ENCODE measurements at places on chromosomes 1 and 21.

- no peak for DNase-seq
Measured at GRCh38 chr1:85544689-85545215, 35.8 kb upstream of the CCN1 start.

DNA sequence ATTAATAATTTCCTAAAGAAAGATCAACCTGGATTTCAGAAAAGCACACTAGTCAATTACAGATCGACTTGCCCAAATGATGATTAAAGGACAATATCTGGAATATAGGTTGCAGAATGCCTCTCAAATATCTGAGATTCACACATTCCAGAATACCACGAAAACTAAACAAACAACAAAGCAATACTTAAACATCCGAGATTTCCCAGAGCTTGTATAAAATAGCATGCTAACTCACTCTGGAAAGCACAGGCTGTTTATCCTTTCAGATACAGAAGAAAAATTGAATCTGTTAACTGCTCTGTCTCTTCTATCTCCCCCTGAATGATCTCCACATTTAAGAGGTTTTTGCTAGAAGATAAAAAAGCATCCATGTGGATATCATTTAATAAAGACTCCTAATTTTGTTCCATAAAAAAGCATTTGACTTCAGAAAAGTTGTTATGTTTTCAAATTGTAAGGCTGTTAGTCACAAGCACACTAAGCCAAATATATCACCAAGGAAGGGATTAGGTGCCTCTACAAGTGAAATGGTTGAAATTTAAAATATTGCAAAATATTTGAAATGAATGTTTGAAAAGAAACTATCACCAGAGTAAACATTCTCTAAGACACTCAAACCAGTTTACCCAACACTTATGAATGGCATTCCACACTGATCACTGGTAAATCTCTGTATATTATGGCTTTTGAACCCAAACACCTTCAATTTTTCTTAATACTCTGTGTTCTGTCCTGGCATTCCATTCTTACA lies 865.1 kb upstream of the ADAMTS5 start:
- DNase-seq: no peak

GRCh38 chr21:44010429-44010828 lies 1.7 kb upstream of the TRAPPC10 start:
- no peak for DNase-seq

- DNase-seq: no peak
Measured at GRCh38 chr1:2291577-2291976, 63.5 kb downstream of the SKI start.

- peak; percentile 68 for DNase-seq
Measured at GRCh38 chr1:43235451-43236121, 34.2 kb upstream of the TMEM125 start.

GRCh38 chr1:37553598-37553926 lies 531 bp downstream of the SNIP1 start:
- DNase-seq: no peak

DNA sequence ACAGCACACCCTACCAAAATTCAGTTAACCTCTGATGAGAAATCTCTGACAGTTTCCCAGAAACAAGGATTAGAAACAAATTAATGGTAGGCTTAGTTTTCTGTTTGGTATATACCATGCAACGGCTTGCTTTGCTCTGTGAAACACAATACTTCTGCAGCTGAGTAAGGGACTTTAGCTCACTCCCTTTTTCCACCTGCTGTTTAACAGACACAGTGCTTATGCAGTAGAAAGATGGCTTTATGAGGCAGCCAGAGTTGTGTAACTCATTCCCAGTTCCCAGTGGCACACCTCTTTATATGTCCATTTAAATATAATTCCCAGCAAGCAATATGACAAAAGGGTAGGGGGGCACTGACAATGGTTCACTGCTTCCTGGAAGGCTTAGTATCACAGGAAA lies 124.0 kb downstream of the PIGK start:
- no peak for DNase-seq

DNA sequence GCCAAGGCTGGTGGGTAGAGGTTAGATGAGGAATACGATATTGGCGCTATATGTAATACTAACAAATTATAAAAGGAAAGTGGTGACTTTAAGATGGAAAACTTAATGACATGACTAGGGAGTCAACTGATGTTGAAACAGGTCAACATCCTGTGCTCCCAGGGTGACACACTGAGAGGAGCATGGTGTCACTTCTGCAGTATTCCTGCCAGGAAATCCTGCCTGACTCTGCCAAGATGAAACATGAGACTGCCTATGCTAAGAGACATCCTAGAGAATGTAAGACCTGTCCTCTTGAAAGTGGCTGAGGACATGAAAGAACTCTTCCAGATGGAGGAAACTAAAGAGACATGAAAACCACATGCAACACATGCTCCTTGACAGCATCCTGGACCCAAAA lies 65.0 kb upstream of the KCND3 start:
- no peak for DNase-seq

DNA sequence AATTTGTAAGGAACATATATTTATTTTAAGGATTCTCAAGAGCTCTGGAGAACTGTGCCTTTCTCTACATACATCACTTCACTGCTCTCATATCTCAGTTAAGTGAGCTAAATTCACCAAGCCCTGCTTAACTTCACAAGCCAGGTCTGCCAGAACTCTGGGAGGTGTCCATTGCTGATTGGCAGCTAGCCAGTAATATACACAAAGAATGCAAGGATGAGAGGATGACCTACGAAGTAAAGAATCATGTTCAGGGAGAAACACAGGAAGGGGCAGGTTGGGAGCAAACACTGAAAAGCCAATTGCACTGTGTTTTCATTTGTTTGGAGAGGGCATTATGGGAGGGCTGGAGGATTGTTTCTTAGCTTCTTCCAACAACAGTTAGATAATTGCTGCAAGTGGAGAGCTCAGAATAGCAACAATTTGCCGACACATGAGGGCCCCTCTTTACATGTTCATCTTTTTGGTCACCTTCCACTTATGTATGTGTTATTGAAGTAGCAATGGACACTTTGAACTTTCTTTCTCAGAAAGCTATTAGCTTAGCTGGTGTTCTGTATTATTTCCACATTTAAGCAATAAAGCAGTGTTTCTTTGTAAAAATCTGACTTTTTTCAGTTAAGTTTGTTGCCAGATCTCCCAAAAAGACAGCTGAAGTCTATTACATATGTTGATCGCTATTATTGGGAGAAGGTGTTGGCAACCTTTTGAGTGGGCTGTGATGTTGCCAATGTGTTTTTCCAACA lies 254.8 kb downstream of the LTN1 start:
- no peak for DNase-seq

DNA sequence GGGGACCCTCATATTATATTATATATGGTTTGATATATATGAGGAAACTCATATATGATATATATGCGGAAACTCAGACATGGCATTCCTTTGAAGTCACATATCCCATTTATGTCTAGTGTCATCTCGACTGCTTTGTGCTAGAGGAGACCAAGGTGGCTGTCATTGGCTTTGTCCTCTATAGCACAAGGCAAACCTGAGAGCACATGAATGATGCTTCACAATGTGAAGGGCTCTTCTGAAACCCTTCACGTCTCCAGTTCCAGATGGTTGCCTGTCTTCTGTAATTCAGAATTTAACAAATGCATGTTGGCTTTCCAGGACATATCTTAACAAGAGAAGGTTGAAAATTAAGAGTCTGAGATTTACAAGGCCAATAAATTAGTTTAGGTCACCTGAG lies 303.6 kb downstream of the BARHL2 start:
- DNase-seq: no peak

- DNase-seq: no peak
Measured at GRCh38 chr1:75794382-75794781, 2.3 kb upstream of the MSH4 start.

DNA sequence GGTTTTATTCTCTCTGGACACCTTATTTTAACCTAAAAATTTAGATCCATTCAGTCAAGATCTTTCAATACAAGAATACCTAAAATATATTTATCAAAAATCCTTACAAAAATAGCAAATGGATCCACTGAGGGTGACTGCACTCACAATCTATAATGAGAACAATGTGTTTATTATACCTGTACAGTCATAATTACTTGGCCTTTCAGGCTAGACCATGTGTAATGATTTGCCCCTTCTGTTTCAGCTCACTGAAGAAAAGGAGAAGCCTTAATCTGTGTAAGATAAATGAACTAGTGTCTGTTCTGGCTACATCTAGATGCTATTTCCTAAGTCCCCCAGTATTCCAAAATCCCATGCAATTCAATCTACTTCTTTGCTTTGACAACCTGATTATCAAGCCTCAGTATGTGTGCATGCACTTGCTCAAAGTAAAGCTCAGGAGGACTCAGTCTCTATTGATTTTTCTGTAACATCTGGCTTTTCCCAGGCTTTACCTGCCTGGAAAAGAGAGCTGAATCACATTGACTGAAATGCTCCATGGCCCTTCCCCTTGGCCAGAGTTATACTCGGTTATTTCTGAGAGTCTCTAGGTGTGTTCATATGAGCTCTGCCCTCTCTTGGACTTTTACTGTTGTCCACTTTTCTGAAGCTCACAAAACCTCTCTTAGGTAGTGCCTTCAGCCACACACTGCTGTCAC lies 27.6 kb downstream of the CRP start:
- no peak for DNase-seq

DNA sequence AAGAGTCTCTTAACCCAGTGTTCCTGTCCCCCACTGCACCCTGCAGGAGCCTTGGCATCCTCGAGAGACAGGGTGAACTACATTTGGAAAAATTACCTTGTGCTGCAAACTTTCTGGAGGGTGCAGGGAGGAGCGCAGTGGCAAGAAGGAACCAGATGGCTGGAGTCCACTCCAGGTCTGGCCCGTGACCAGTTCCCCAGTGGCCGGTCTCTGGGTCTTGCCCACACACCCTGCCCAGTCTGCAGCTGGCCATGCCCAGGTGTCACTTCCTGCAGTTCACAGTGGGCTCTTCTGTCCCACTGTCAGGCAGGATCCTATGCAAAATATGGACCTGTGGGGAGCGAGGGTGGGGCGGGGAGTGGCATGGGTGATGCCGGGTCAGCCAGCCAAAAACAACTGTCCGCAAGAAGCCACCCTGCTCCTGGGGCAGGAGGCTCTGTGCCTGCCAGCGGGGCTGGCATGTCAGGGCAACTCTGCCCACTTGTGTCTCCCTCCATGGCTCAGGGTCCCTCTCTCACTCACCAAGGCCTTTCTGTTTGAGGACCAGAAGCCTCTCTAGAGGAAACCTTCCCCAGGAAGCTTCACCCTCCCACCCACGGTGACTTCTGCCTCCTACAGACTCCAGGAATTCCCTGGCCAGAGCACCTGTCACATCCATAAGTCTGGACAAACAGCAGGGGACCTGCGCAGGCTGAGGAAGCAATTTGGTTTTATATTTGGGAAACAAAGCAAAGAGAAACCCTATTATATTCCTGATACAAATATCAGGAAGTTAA lies 55.6 kb downstream of the KIF21B start:
- no peak for DNase-seq

GRCh38 chr1:172720339-172720738 lies 61.4 kb downstream of the FASLG start:
- no peak for DNase-seq

GRCh38 chr1:1627829-1628753 lies 3.9 kb upstream of the MMP23B start:
- DNase-seq: no peak

DNA sequence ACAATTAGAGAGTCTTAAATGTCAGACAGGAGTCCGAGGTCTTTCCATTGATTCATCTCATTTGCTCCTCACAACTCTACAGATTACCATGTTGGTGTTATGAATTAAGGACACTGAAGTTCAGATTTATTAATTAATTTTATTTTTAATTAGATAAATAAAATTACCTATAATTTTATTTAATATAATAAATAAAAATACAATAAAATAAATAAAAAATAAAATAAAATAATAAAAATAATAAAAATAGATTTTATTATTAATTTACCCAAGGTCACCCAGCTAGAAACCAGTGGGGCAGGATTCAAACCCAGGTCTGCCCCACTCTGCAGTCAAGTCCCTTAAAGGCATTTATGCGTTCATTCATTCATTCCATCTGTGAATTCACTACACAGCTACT lies 72.2 kb downstream of the VWA5B1 start:
- DNase-seq: no peak

DNA sequence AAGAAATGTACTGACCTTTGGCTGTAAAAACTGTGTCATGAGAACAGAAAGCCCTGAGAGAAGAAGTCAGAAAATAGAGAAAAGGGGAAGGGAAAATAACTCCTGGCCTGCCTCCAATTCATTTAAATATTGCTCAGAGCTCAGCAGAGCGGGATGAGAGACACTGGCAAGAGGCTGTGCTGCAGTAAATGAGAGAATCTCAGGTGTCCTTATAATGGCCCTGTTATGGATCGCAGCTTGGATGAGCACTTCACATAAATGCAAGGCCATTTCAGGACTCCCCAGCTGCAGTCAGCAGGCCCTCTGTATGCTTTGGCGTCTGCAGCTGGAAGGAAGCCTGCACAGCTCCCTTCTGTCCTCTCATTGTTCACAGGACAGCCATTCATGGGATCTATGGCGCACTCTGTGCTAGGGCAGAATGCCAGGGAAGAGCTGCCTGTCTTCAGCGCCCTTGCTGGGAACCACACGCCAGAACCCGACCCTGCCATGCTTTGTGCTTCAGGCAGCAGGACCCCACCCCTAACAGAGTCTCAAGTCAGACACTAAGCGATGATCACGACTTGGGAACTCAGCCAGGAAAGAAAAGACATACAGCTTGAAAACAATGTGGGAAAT lies 20.7 kb upstream of the ABCB10 start:
- DNase-seq: no peak

DNA sequence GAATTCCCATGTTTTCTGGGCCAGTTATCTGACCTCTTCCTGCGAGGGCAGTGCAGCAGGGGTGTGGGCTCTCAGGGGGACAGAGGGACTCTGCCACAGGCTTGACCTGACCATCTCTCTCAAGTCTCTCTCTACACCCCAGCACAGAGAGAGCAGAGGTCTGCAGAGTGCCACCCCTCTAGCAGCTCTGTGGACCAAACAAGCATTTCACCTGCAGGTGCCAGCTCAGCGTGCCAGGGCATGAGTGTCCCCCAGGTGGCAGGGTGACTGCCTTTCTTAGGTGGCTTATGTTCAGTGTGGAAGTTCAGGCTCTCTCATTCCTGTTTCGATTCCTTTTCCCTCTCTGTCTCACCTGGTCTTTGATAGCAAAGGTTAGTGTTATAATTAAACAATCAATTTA lies 191.3 kb downstream of the CACNA1E start:
- DNase-seq: no peak

DNA sequence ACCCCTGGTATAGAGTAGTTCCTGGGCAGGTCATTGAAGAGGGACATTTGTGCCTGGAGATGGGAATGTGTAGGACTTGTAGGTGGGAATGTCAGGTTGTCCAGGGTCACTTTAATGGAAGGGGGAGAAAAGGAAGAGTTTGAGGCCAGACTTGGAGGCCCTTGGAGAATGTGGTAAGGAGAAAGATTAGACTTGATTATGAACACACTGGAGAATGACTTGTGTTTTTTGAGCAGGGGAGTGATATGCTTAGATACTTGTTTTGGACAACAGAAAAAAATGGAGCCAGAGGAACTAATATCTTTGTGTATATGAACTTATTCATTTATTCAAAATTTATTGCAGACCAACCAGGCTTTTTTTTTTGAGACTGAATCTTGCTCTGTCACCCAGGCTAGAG lies 17.9 kb downstream of the ELAPOR1 start:
- DNase-seq: no peak

- DNase-seq: no peak
Measured at GRCh38 chr1:23585321-23586022, 26.2 kb upstream of the ID3 start.

GRCh38 chr1:227934476-227935313 lies 13.0 kb downstream of the WNT9A start:
- no peak for DNase-seq

GRCh38 chr1:110241516-110241915 lies 31.4 kb downstream of the KCNC4 start:
- DNase-seq: no peak

GRCh38 chr1:82991569-82991968 lies 1007.4 kb downstream of the TTLL7 start:
- DNase-seq: no peak

All from mesenteric fat pad (tissue), 1 donor.